ENCODE measurements at places on chromosomes 12 and 14.

- DNase-seq = no peak
Observed at GRCh38 chr14:63650256-63650952, 8.7 kb upstream of the WDR89 start.

- DNase-seq = peak; percentile 21
Observed at GRCh38 chr12:31715283-31715825, 13.5 kb downstream of the AMN1 start.

DNA sequence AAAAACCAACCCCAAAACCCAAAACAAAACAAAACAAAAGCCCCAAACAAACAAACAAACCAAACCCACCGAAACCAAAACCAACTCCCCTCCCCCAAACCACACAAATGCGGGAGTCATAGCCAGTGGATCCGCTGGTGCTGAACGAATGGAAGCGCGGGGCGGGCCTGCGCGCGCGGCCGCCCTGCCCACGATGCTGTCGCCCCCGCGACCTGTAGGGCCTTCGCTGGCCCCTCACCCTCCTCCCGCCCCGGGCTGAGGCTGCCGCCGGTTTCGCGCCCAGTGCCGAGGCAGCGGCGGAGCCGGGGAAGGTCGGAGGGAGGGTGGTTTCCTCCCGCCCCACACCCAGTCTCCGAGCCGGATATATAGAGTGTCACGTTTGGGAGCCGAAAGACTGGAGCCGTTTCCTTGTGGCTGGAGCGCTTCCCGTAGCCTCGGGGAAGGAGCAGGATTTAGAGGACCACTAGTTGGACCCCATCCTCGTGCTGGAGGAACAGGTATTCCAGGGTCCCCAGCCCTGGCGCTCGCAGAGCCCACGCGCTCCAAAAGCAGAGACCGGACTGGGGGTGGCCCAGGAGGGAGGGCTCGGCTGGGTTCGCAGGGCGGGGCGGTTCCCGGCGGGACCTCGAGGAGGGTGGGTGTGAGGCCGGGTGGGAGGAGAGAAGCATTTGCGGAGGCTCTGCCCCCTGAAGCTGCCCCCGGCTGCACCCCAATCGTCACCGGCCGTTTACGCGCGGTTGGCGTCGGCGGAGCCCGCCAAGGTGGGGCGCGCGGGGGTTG is at the start of gene FAR2:
TSS of gene FAR2 (plus strand) at position 368 of the 780 bp plus-strand sequence. CDS start 121,172 bp downstream, outside the sequence.
- peak; percentile 21 for DNase-seq

GRCh38 chr14:67357969-67358354 is 1.6 kb downstream of the ATP6V1D start:
- DNase-seq = no peak

GRCh38 chr12:131710464-131711457 is at the start of gene SFSWAP:
Gene SFSWAP, plus strand, starts transcription at chr12:131711090. Its CDS starts 140 bp downstream, at chr12:131711230.
- peak; percentile 74 for DNase-seq

Measured in midbrain (tissue), 1 donor.